DMS53 (cell line): ENCODE measurements at places on chromosomes 5 and 9.

DNA sequence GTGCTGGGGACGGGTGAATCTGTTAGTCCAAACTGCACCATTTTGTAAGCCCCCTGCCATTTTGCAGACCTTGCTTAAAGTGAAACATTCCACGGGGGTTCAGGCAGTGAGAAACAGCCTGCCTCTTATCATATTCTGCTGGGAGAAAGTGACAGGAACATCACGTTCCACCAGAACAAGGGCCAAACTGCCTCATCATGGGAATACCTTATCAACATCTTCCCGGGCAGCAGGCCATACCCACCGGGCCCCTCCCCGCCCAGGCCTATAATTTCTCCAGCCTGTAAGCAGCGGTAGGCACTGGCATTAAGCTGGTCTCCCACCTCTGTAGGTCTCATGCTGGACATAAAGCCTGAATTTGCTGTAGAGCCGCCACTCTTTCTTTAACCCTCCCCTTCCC, 1.5 kb upstream of the CFAP77 start:
- DNase-seq: no peak

- no peak for DNase-seq
Observed at GRCh38 chr5:141484310-141484640, 555 bp upstream of the PCDHGC4 start.

GRCh38 chr5:133921979-133922378, 46.4 kb downstream of the C5orf15 start:
- peak; percentile 17 for DNase-seq

DNA sequence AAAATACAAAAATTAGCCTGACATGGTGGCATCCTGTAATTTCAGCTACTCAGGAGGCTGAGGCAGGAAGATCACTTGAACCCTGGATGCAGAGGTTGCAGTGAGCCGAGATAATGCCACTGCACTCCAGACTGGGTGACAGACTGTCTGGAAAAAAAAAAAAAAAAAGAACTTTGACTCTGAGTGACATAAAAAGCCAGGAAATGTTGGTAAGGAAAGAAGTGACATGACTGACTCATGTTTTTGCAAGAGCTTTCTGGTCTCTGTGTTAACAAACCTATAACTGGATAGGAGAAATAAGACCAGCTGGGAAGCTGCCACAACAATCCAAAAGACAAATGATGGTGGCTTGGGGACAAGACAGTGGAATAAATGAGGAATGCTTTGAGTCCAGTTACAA, 272.1 kb downstream of the HINT1 start:
- no peak for DNase-seq

DNA sequence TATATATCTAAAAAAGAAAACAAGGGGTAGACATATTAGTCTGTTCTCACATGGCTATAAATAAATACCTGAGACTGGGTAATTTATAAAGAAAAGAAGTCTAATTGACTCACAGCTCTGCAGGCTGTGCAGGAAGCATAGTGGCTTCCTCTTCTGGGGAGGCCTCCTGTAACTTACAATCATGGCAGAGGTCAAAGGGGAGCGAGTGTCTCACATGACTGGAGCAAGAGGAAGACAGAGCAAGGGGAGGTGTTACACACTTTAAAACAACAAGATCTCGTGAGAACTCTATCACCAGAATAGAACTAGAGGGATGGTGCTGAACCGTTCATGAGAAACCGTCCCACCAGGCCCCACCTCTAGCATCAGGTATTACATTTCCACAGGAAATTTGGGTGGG, 616.8 kb downstream of the TLE4 start:
- DNase-seq: no peak

DNA sequence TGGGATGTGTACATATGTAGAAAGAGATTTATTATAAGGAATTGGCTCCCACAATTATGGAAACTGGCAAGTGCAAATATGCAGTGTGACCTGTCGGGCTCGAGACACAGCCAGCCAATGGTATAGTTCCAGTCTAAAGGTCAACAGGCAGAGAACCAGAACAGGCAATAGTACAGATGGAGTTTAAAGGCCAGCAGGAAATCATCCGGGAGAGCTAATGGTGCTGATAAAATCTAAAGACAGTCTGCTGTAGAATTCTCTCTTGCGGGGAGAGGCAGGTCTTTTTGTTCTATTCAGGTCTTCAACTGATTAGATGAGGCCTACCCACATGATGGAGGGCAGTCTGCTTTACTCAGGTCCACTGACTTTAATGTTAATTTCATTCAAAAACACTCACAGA, 21.8 kb downstream of the ANKRD31 start:
- peak; percentile 30 for DNase-seq
